ENCODE measurements at places on chromosomes 6 and 20.

- DNase-seq, result no peak
Observed at GRCh38 chr6:160692369-160692959, 9.6 kb upstream of the PLG start.

DNA sequence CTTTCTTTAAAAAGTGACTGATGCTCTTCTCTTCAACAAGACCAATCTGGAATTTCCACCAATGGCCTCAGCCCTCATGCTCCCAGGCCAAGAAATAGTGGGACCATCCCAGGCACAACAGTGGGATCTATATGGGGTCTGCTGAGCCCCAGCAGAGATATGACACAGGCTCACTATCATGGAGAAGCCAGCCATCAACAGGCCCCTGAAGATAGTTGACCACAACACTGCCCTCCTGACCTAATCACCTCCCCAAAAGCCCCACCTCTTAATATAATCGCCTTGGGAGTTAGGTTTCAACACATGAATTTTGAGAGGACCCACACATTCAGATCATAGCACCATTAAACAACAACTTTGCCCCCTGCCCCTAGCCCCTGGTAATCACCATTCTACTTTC is 16.8 kb upstream of the MCM3 start:
- no peak for DNase-seq

- DNase-seq, result no peak
Observed at GRCh38 chr6:143063631-143064030, 2.9 kb downstream of the AIG1 start.

DNA sequence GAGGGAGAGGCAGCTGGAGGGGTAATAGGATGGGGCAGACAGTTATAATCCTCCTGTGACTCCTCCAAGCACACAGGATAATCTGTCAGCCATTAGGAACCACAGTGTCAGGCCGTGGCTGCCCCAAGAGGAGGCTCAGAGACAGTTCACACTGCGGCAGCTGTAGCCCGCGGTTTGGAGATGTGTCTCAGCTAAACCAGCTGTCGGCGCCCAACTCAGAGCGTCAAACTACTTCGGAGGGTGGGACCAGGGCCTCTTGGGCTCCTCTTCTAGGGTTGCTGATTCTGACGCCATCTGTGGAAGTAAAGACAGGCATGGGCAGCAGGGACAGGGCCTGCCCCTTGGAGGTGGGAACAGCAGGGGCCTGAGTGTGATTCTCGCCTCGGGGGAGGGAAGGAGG is 309.8 kb downstream of the CDC5L start:
- DNase-seq, result no peak

GRCh38 chr6:45439861-45440388 is 62.2 kb upstream of the SUPT3H start:
- DNase-seq, result no peak

DNA sequence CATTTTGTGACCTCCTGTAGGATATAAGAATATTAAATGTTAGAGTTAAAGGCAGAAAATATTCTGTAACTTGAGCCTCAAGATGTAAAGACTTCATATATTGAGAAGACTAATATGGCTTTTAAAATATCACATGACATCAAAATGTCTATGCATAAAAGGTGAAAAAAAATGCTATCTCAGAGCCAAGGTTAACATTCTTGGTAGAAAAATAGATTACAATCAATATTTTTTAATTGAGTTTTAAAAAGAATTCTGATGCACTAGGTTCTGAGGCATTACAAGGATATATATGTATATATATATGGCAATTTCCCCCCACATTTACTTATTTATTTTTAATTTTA is 46.2 kb upstream of the RAB23 start:
- no peak for DNase-seq

- peak; percentile 84 for DNase-seq
Observed at GRCh38 chr20:62617711-62618483, 24.4 kb upstream of the SLCO4A1 start.

- DNase-seq, result no peak
Observed at GRCh38 chr20:61370841-61371303, 118.8 kb downstream of the CDH4 start.

GRCh38 chr6:53892707-53893106 is 97.9 kb downstream of the LRRC1 start:
- DNase-seq, result no peak

GRCh38 chr6:136427378-136427717 is 122.9 kb downstream of the MAP7 start:
- DNase-seq, result no peak

- DNase-seq, result no peak
Observed at GRCh38 chr20:16474363-16474762, 98.9 kb downstream of the KIF16B start.

DNA sequence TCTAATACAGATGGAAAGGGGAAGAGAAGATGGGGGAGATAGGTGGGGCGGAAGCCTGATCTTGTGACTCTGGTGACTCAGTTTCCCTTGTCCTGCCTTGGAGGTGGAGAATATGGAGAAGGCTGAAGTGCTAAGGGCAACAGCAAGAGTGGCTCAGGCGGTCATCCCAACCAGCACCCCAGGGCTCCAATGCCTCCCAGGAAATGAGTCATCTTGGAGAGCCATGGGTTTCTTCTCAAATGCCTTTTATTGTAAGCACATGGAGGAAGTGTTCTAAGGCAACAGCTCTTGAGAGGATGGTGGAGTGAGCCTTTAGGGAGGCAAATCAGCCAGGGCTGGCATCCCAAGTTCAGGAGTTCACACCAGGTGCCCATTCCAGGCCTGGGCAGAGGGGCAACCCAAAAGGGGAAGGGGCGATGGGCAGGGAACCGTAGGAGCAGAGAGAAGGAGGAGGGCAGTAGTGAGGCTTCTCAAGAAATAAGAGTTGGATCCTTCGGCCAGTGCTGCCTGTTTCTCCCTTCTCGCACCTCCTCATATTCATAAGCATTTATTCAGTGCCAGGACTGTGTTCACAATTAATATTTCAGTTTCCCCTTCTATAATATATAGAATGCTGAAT is 13.2 kb upstream of the AHCY start:
- DNase-seq, result no peak

DNA sequence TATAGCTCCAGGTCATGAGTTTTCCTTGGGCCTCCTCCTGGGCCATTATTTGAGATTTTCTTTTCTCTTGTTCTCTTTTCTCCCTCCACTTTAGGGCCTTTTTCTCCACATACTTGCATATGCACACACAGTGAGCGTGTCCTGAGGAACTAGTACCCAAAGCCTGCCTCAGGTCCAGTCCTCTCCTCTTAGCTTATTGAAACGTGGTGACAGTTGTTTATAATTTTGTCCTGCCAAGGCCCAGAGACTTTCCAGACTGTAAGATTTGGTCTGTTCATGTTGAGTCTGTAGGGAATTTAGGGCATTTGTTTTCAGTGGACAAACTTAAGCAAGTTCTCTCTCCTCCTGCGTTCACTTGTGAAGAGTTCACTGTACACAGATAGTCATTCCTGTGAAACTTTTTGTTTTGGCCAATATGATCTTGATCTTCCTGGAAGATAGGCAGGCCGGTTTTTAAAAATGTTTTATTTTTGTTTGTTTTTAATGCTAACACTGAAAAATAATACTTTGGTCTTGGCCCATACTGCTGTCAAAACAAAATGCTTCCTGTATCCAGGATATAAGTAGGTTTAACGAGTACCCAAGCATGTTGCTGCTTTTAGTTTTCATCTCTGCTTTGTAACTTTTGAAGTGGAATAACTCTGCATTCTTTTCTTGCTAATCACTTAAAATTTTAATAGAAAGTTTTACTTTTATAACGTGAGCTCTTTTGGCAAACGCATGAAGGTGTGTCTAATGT is 20.7 kb downstream of the LRRC1 start:
- no peak for DNase-seq

DNA sequence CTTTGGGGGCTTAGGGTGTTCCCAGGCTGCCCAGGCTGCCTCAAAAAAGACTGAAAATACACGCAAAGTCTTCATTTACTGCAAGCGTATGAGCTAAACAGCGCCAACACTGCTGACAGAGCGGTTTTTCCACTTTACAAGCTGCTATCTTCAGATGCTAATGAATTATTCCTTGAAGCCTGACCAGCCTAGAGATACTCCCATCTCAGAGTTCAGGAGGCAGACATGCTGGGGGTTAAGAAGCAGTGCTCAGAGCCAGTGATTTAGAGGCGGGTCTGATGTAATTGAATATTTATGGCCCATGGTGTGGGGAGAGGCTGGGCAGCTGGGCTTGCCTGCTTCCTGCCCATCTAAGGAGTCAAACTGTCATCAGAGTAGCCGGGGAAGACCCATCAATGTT is 241.4 kb downstream of the SLC24A3 start:
- DNase-seq, result no peak

DNA sequence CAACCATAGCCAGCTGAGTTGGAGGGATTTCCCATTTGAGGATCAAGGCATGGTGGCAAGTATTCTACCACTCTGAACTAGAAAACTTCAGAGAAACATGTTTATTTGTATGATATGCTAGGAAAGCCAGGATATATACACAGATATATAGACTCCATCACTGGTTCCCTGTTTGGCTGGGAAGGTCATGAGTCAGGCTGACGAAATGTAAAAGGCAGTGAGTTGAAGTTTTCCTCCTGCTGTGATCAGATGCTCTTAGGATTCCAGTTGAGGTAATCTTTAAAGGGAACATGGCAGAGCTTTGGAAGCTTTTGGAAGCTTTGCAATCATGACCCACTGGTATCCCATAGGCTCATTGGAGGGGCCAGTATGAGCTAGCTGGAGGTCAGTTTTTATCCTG is 1369.1 kb downstream of the EPHA7 start:
- DNase-seq, result no peak

- DNase-seq, result no peak
Observed at GRCh38 chr20:40635971-40636370, 53.1 kb downstream of the MAFB start.
